ENCODE measurements at places on chromosomes 1 and 21.

- no peak for DNase-seq
These were observed 13.7 kb downstream of the PTGFRN start for GRCh38 chr1:116923421-116923820.

GRCh38 chr1:156901966-156902915 lies 8.7 kb downstream of the PEAR1 start:
- DNase-seq: no peak

- DNase-seq: no peak
These were observed 407.4 kb downstream of the NTNG1 start for GRCh38 chr1:107548276-107548675.

- DNase-seq: no peak
These were observed 268.4 kb downstream of the PLPP3 start for GRCh38 chr1:56310945-56311344.

DNA sequence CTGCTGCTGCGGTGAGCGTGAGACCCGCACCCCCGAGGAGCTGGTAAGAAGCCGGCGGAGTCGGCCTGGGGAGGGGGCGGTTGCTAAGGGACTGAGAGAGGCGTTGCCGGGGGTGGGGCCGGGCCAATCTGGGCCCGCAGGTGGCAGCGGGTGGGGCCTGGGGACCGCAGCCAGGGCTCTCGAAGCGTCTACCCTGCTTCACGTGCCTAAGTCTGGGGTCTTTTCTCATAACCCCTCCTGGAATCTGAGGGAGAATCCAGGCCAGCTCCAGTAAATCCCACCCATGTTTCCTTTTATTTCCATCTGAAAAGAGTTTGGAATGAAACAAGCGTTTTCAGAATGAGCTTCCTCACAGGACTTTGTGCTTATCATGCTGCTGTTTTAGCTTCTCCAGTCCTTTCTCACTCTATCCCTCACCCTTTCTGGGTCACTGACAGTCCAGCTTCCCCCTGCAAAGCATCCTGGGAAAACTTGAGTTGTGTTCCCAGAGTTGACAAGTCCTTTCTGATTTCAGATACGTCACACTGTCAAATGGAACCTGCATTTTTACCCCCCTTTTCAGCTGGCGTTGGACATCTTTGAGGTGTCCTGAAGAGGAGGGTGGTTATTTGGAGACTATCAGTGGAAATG lies 431 bp downstream of the CLCN6 start:
- no peak for DNase-seq

DNA sequence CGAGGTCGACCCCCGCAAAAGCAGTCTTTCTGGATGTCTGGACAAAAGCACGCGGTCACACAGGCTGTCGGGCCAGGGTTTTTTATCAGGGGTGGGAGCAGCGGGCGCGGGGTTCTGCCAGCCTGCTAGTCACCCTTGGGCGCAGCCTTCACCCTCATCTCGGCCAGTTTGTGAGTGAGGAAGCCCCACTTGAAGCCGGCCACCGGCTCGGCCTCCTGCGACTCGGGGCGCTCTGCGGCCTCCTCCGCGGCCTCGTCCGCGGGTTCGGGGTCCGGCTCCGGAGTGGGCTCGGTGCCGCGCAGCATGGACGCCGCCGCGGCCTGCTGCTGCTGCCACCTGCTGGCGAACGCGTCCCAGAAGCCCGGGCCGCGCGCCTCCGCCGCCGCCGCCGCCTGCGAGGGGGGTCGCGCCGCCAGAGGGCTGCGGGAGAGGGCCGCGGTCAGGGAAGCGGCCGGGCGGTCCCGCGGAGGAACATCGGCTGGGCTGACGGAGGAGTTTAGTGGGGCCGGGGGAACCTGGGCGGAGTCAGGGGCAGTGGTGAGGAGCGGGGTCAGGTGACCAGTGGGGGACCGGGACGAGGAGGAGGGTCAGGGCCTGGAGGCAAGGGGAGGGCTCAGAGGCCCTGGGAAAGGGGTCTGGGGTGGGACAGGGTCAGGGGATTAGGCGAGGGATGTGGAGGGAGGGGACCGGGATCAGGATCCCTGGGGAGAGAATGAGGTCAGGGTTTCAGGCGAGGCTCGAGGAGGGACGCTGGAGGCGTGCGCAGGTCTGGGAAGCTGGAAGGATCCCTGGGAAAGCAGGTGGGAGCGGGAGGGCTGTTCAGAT lies 4.5 kb downstream of the C1orf232 start:
- DNase-seq: no peak

GRCh38 chr1:111214074-111214801 lies 13.3 kb upstream of the CHI3L2 start:
- no peak for DNase-seq

DNA sequence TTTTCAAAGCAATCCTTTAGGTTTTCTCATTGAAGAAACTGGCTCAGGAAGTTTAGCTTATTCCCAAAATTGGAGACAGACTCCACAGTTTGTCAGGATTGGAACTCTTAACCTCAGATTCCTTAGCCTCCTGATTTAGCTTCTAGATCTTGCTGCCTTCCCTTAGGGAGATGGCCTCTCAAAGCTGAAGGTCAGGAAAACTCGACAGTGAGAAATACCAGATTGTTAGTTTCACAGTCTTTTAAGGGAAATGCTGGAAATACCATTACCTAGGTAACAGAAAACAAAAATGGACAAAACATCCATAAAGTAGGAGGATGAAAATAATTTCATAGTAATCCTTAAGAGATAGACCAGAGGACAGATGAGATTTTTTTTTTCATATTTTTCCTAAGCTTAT lies 7.8 kb downstream of the RASAL2 start:
- DNase-seq: no peak

Measured in stimulated activated CD4-positive, alpha-beta T cell treated with anti-CD3 and anti-CD28 coated beads, TNF-alpha, amount 100 ng/mL, for 1 hour (primary cell).